ENCODE measurements at places on chromosomes 7 and 10.

- H3K4me1 ChIP-seq = no peaks in the 10 kb centered on the region
- H3K27me3 ChIP-seq = no peaks in the 10 kb centered on the region
- no peak overlapping the region for H3K27ac ChIP-seq
- DNase-seq = no peak
- H3K4me3 ChIP-seq = no peak overlapping the region
- no peaks in the 10 kb centered on the region for H3K36me3 ChIP-seq
Measured at GRCh38 chr10:132609211-132609610, 71.6 kb downstream of the INPP5A start.

DNA sequence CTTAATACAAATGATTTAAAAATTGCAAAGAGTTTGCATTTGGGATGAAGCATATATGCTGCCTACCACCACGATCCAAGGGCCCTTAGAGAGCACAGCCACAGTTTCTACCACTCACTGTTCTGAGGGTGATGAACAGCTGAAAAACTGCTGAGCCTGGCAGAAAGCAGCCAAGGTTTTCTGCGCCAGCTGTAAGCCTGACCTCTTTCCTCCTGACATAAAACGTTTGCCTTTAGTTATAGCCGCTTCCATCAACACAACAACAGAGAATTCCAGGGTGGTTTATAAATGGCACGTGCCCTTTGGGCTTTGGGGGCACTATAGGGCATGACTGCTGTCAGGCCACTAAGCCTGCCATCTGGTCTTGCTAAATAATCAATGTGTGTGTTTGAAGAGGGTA is 222.8 kb downstream of the RELN start:
- H3K4me3 ChIP-seq = no peak overlapping the region
- H3K27ac ChIP-seq = no peak overlapping the region
- no peaks in the 10 kb centered on the region for H3K27me3 ChIP-seq
- H3K4me1 ChIP-seq = no peaks in the 10 kb centered on the region

- no peaks in the 10 kb centered on the region for H3K4me1 ChIP-seq
- no peak overlapping the region for H3K27ac ChIP-seq
- H3K4me3 ChIP-seq = no peak overlapping the region
- DNase-seq = no peak
- no peaks in the 10 kb centered on the region for H3K27me3 ChIP-seq
- H3K36me3 ChIP-seq = no peaks in the 10 kb centered on the region
Measured at GRCh38 chr7:43092819-43093218, 19.6 kb upstream of the HECW1 start.

DNA sequence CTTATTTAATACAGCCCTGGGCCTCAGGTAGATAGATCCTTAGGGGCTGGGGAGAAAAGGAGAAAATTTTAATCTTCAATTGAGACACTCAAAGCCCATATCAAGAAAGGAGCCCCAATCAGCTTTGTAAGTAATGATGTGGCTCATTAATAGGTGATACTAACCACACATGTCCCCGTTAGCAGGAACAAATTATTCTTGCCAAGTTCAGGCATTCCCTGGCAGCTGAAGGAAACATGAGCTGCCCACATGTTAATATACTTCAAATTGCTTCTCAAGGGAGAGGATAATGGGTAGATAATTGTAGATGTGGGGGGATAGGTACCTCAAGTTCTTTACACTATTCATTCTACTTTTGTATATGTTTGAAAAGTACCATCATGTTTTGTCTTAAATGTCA is 14.5 kb downstream of the IFIT5 start:
- no peak overlapping the region for H3K27ac ChIP-seq
- H3K4me3 ChIP-seq = no peak overlapping the region
- DNase-seq = no peak

DNA sequence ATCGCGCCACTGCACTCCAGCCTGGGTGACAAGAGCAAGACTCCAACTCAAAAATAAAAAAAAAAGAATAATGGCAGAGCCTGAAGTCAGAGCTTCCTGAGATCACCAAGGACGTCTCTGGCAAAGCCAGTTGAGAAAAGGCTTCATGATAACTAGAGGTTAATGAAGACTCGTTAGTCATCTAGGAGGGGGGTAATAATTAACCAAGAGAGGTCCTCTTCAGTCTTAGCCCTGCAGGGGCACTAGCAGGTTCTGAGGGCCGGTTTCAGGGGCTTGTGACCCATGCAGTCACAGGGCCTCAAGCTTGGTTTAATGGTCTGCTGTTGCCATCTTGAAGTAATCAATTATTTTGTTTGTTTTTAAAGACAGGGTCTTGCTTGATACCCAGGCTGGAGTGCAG is 28.6 kb upstream of the PROSER2 start:
- H3K4me3 ChIP-seq = no peak overlapping the region
- no peak overlapping the region for H3K27ac ChIP-seq
- no peaks in the 10 kb centered on the region for H3K36me3 ChIP-seq

DNA sequence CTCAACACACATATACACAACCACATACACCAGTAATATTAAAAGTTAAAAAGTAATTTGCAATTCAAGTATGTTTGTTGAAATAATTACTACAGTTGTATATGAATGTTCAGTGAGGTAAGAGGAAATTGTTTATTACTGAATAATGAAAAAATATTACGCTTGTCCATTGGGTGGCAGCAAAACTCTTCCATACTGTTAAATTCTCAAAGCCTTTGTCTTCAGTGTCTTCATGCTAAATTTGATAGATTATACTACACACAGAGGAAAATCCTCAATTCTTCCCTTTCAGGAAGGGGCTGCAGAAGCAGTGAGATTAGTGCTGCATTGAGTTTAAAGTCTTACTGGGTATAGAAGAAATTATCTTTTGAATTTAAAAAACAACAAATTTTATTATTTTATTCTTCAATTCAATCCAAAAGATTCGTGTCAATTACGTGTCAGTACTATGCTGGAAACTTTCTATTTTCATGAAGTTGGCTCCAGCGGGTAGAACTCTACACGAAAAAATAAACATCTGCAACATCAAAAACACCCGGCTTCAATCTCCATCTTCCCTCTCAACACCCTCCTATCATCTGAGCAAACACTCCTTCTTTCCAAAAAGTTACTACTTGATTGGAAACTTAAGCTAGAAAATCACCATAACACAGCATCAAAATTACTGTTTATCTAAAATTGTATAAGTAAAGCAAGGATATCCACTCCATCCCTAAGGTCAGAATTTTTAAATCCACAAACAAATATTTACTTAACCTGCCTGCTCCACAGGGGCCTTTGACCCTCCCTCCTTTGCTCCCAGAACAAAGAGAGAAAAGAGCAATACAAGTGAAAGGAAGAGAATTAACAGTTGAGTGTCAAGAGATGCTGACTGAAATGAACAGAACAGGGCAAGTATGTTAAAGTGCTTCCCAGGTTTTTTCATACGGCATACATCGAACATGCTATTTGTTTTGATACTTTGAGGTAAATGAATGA is 37.0 kb upstream of the TES start:
- no peaks in the 10 kb centered on the region for H3K27me3 ChIP-seq
- no peaks in the 10 kb centered on the region for H3K36me3 ChIP-seq
- no peaks in the 10 kb centered on the region for H3K4me1 ChIP-seq
- H3K4me3 ChIP-seq = no peak overlapping the region

GRCh38 chr10:33180390-33180789 is 154.1 kb downstream of the NRP1 start:
- H3K27me3 ChIP-seq = no peaks in the 10 kb centered on the region
- H3K4me1 ChIP-seq = no peaks in the 10 kb centered on the region
- H3K36me3 ChIP-seq = no peaks in the 10 kb centered on the region
- H3K4me3 ChIP-seq = no peak overlapping the region

DNA sequence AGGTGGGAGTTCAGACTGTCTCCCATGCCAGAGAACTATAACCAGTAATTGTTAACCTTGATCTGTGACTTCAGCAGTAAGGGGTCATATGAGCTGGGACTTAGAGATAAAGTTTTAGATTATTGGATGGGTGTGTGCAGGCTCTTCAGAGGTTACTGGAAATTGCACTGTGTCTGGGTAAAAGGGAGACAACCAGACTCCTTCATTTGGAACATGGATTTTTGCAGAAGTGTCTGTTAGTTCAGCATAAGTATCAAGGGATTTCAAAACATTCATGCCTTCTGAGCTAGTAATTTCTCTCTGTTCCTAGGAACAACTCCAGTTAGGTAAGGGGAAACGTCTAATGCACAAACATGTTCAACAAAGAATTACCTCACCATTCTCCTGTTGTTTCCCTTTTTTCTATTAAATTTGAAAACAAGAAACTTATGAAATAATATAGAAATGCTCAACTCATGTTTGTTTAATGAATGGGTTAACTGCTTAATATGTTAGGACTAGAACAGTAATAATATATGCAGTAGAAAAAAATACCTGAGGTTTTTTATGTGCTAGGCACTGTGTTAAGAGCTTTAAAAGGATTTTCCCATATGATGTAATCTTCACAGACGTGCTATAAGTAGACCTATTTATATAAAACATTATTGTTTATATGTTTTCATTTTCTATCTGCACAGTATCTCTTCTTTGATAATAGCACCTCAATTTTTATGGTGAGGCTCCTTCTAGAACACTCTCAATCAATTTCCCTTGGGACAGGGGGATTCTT is 233.0 kb downstream of the CACNA2D1 start:
- H3K4me3 ChIP-seq = no peak overlapping the region
- no peaks in the 10 kb centered on the region for H3K36me3 ChIP-seq
- H3K4me1 ChIP-seq = no peaks in the 10 kb centered on the region
- DNase-seq = no peak
- H3K27ac ChIP-seq = no peak overlapping the region
